ENCODE measurements at places on chromosomes 16 and 17. TPM values are rescaled to one million over a fixed set of nuclear protein-coding genes. Genes with fewer than 3 reads are reported as not detected.

The SLC5A10 gene
- not detected for total RNA-seq

The KRTAP17-1 gene
- not detected for total RNA-seq

The NPIPA2 gene
- total RNA-seq = 0.24 TPM

The GNG13 gene
- not detected for total RNA-seq

The TNFRSF13B gene
- not detected for total RNA-seq

The LGALS9 gene
- 20.8 TPM for total RNA-seq

The RUSF1 gene
- total RNA-seq = 73.7 TPM

The SOST gene
- total RNA-seq = not detected

The TLCD3B gene
- not detected for total RNA-seq

The WRAP53 gene
- total RNA-seq = 3.8 TPM

The RANGRF gene
- total RNA-seq = 15.5 TPM

The CCL11 gene
- 0.61 TPM for total RNA-seq

The TSPAN10 gene
- total RNA-seq = 1.9 TPM

The ENPP7 gene
- not detected for total RNA-seq

The CTRB2 gene
- total RNA-seq = not detected

The DUXB gene
- not detected for total RNA-seq

The CACNA1H gene
- total RNA-seq = under 0.01 TPM

The MYH13 gene
- total RNA-seq = not detected

The KRTAP4-3 gene
- not detected for total RNA-seq

The TMED6 gene
- not detected for total RNA-seq
